ENCODE measurements at places on chromosomes 13 and 19.

DNA sequence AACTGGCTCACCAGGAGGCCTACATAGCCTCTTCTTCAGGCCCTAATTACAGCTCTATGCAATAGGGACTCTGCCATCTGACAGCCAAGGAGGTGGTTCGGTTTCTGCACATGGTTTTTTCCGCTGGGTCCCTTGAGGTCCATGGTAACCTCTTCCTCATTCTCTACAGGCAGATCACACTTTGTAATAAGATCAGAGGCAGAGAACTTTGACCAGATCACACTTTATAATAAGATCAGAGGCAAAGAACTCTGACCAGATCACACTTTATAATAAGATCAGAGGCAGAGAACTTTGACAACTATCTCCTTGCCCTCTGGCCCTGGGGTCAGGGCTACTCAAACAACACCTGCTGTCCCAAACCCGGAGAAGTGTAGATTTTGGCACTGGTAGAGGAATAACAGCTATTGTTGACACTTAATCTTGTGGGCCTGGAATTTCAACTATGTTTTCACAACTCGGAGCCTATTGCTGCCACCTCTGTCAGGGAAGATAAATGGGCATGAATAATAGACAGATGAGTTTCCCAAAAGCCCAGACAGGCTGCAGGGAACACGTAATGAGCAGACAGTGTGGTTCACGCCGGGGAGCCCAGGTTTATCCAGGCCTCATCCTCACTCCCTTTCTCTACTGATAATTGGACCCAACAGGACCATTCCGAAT is 246.1 kb downstream of the UQCRFS1 start:
- H3K4me3 ChIP-seq, result no peak overlapping the region
- no peaks in the 10 kb centered on the region for H3K36me3 ChIP-seq
- H3K27me3 ChIP-seq, result peaks cover 4% of the 10 kb centered on the region
- H3K4me1 ChIP-seq, result no peaks in the 10 kb centered on the region

DNA sequence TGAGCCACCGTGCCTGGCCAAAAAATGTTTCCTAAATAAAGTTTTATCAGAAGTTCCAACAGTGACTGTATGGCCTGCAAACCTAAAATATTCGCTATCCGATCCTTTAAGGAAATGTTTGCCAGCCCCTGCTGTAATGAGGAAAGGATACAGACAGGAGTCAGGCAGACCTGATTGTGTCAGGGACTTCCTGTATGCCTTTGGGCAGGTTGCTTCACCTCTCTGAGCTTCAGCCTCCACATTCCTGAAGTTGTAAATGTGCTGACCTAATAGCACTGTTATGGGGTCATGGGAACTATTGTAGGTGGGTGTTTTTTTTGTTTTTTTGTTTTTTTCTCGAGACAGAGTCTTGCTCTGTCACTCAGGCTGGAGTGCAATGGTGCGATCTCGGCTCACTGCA is 6.2 kb downstream of the ABHD8 start:
- no peak overlapping the region for H3K27ac ChIP-seq
- no peak overlapping the region for H3K4me3 ChIP-seq
- DNase-seq, result no peak
- H3K36me3 ChIP-seq, result peaks cover 11% of the 10 kb centered on the region

- DNase-seq, result no peak
- H3K27me3 ChIP-seq, result peaks cover 45% of the 10 kb centered on the region
- H3K4me3 ChIP-seq, result no peak overlapping the region
- H3K36me3 ChIP-seq, result no peaks in the 10 kb centered on the region
- H3K27ac ChIP-seq, result no peak overlapping the region
Measured at GRCh38 chr13:110341445-110342244, 34.6 kb downstream of the COL4A2 start.

DNA sequence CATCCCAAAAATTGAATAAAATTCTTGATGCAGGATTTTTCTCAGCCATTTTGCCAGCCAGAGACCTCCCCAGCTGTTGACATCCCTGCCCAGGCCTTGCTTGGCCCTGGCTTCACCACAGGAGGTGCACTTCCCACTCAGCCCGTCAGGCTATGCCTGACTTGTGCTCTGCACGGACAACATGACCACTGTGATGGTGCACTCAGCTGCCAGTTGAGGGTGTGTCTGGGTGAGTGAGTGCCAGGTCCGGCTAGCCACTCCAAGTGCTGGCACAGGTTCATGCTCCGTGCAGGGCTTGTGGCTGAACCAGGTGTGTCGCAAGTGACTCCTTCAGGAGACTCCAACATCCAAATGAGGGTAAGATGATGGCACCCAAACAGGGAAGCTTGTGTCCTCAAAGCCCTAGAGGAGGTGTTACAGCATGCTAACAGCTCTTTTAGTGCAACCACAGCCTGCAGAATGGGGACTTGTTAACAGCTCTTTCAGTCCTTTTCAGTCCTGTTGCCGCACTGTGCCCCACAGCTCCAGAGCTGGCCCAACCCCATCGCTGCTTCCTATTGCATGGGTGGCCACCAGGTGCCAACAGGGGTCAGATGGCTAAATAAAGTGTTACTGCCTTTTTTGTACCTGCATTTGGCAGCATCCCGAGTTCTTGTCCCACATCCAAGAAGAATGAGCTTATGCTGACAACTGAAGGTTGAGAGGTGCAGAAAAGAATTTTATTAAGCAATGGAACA is 380.7 kb downstream of the SLITRK5 start:
- no peak overlapping the region for H3K27ac ChIP-seq
- H3K36me3 ChIP-seq, result no peaks in the 10 kb centered on the region
- no peaks in the 10 kb centered on the region for H3K27me3 ChIP-seq
- H3K4me1 ChIP-seq, result no peaks in the 10 kb centered on the region
- no peak overlapping the region for H3K4me3 ChIP-seq
- no peak for DNase-seq

DNA sequence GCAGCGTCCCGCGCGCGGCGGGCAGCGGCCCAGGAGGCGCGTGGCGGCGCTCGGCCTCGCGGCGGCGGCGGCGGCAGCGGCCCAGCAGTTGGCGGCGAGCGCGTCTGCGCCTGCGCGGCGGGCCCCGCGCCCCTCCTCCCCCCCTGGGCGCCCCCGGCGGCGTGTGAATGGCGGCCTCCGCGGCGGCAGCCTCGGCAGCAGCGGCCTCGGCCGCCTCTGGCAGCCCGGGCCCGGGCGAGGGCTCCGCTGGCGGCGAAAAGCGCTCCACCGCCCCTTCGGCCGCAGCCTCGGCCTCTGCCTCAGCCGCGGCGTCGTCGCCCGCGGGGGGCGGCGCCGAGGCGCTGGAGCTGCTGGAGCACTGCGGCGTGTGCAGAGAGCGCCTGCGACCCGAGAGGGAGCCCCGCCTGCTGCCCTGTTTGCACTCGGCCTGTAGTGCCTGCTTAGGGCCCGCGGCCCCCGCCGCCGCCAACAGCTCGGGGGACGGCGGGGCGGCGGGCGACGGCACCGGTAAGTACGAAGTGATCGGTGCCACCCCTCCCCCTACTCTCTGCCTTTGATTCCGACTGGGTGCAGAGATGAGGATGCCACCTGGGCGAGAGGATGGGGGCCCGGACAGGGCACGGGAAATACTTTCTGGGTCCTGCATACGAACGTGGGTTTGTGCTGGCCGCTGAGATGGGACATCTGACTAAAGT is 874 bp downstream of the TRIM28 start:
- DNase-seq, result peak; percentile 43
- H3K27ac ChIP-seq, result peak overlapping the region; percentile 93
- H3K36me3 ChIP-seq, result peaks cover 51% of the 10 kb centered on the region
- H3K27me3 ChIP-seq, result peaks cover 4% of the 10 kb centered on the region
- H3K4me1 ChIP-seq, result peaks cover 56% of the 10 kb centered on the region

DNA sequence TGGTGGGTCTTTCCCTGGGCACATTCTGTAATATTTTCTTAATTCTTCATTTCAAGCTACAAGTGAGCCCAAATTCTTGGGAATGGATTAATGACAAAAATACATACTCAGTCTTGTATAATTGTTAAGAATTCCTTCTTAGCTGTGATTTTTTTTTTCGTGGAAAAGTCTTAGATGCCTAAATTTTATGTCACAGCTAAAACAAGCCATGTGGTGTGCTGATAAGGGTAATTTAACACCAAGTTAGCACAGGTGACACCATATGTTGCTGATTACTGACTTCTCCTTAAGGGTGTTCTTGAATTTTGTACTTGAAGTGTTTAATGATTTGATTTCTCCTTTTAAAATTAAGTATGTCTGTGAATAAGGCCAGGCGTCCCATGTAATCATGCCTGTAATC is 29.3 kb downstream of the WDFY2 start:
- no peak overlapping the region for H3K4me3 ChIP-seq
- no peak overlapping the region for H3K27ac ChIP-seq
- no peaks in the 10 kb centered on the region for H3K36me3 ChIP-seq
- DNase-seq, result no peak
- H3K27me3 ChIP-seq, result no peaks in the 10 kb centered on the region
- H3K4me1 ChIP-seq, result peaks cover 11% of the 10 kb centered on the region

DNA sequence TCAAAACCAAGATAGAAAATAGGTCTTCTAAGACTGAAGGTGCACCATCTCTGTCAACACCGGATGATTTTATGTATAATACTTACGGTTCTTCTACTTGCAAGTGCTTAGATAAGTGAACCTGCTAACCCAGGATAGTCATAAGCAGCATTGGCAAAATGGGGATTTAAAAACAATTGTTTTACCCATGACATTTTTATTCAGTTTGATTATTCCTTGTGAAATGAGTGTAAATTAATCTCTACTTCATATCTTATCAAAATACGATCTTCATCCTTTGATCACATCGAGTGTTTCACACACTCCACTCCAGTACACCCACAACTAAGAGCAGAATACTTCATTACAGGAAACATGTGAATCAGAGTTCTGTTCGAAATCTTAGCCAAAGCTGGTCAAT is 23.0 kb upstream of the MTRF1 start:
- H3K4me3 ChIP-seq, result no peak overlapping the region
- no peak overlapping the region for H3K27ac ChIP-seq
- no peaks in the 10 kb centered on the region for H3K27me3 ChIP-seq

- peaks cover 60% of the 10 kb centered on the region for H3K36me3 ChIP-seq
- DNase-seq, result no peak
- H3K4me3 ChIP-seq, result no peak overlapping the region
- no peak overlapping the region for H3K27ac ChIP-seq
Measured at GRCh38 chr13:27559719-27560118, 60.6 kb downstream of the LNX2 start.

DNA sequence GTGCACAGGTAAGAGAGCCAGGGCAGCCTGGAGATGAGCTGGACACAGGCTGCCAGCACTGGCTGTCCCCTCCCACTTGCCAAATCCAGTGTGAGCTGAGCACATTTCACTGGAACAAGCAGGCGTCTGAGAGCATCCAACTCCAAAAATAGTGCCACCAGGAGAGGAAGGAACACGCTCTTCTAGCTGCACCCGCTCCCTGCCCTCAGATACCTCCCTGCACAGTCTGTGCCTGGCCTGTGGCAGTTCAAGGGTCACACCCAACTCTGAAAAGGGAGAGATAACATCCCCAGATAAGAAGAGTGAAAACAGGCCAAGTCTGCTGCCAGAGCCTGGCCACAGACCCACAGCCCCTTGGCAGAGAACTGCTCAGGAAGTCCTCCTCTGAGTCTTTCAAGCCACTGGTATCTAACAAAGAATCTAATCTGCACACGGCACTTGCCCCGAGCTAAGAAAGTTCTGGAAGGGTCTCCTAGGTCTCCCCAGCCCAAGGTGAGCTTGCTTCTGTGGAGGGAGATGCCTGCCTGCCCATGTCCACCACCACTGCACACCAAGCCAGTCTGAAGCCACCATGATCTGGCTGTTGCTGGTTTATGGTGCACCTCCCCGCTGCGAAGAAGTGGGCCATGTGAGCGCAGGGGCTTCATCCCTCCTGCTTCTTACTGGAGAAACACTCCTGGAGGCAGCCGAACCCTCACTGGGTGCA is 14.7 kb downstream of the ELL start:
- peak; percentile 24 for DNase-seq
- H3K4me1 ChIP-seq, result peaks cover 18% of the 10 kb centered on the region
- H3K27ac ChIP-seq, result peak overlapping the region; percentile 39
- no peak overlapping the region for H3K4me3 ChIP-seq

- H3K27ac ChIP-seq, result no peak overlapping the region
- no peaks in the 10 kb centered on the region for H3K36me3 ChIP-seq
- no peak overlapping the region for H3K4me3 ChIP-seq
- no peak for DNase-seq
Measured at GRCh38 chr13:95146486-95146885, 154.8 kb downstream of the ABCC4 start.

DNA sequence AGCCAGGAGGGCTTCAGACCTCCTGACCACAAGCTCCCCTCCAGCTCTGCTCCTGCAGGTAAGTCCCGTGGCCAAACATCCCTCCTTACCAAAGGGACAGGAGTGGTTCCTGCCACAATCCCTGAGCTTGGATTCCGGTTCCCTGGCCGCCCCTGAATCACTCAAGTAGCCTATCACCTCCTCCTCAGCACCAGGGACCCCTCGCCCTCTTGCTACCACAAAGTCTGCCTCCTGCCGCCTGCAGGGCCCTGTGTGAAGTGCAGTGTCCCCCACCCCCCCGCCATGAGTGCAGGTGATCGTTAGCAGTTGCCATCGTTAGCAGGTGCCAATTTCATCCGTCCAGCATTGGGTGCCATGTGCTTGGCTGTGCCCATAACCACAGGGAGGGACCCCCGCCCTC is 40.8 kb upstream of the RANBP3 start:
- H3K4me3 ChIP-seq, result no peak overlapping the region
- DNase-seq, result no peak
- H3K36me3 ChIP-seq, result no peaks in the 10 kb centered on the region
- no peak overlapping the region for H3K27ac ChIP-seq

- no peaks in the 10 kb centered on the region for H3K27me3 ChIP-seq
- H3K27ac ChIP-seq, result 0 out of 2 replicates have a peak overlapping the region, but pooled peaks have one; percentile 18
- DNase-seq, result no peak
- H3K36me3 ChIP-seq, result peaks cover 41% of the 10 kb centered on the region
Measured at GRCh38 chr13:27622881-27623280, 1.2 kb downstream of the POLR1D start.

GRCh38 chr19:4717191-4717965 is 6.3 kb downstream of the DPP9 start:
- no peak overlapping the region for H3K27ac ChIP-seq
- H3K4me3 ChIP-seq, result no peak overlapping the region
- H3K36me3 ChIP-seq, result peaks cover 90% of the 10 kb centered on the region
- H3K27me3 ChIP-seq, result no peaks in the 10 kb centered on the region

GRCh38 chr13:63107179-63107943 is 1691.7 kb upstream of the PCDH20 start:
- DNase-seq, result no peak
- no peaks in the 10 kb centered on the region for H3K4me1 ChIP-seq
- no peaks in the 10 kb centered on the region for H3K27me3 ChIP-seq
- H3K36me3 ChIP-seq, result no peaks in the 10 kb centered on the region
- H3K27ac ChIP-seq, result no peak overlapping the region
- no peak overlapping the region for H3K4me3 ChIP-seq

DNA sequence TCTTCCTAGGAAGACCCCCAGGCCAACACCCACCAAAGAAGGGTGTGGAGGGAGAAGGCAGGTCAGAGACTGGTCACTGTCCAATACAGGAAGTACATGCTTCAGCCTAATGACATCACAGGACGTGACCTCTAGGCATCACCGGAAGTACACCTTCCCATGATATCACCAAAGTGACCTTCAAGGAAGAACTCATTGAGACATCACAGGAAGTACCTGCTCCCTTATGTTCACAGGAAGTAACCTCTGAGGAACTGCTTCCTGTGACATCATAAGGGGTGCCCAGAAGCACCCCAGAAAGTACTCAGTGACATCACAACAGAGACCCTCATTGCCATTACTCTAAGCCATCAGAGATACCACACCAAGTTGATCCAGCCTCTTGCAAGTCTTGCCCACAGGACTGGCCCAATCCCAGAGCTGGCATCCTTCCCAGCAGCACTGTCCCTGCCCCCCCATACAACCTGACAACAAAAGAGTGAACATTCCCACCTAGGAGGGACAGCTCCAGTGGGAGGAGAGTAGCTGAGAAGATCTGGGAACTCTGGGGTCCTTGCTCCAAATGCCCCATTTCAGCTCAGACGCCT is 24.2 kb upstream of the NANOS2 start:
- no peak for DNase-seq
- no peaks in the 10 kb centered on the region for H3K36me3 ChIP-seq
- H3K27ac ChIP-seq, result no peak overlapping the region

Data from DND-41 (cell line).